ENCODE measurements at places on chromosomes 6 and 20. TPM values are rescaled to one million over a fixed set of nuclear protein-coding genes. Genes with fewer than 3 reads are reported as not detected.

- DNase-seq, result no peak
These were observed 14.1 kb downstream of the CDYL start for GRCh38 chr6:4790158-4790899.

GRCh38 chr20:60034231-60035110 lies 76.2 kb downstream of the CDH26 start:
- no peak for DNase-seq

GRCh38 chr6:158771399-158772152 lies 47.6 kb downstream of the EZR start:
- DNase-seq, result no peak

Gene IP6K3
- 3.3 TPM for polyA plus RNA-seq

- DNase-seq, result no peak
These were observed 101.0 kb upstream of the MAP3K7 start for GRCh38 chr6:90687775-90688380.

DNA sequence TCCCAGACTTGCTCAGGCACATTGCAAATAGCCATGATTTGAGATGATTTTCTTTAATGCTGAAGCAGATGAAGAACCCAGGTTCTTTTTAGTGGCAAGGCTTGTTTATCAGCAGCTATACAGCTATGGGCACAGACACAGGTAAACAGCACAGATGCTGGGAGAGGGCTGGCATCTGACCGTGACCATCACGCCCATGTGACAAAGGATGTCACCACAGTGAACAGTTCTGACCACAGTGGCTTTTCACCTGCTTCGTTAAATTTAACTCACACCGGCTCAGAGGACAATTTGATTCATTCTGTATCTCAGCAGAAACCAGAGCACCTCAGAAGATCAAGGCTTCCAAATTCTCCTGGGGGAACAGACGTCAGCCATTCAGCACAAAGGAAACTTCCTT lies 142.6 kb downstream of the CDH26 start:
- no peak for DNase-seq

DNA sequence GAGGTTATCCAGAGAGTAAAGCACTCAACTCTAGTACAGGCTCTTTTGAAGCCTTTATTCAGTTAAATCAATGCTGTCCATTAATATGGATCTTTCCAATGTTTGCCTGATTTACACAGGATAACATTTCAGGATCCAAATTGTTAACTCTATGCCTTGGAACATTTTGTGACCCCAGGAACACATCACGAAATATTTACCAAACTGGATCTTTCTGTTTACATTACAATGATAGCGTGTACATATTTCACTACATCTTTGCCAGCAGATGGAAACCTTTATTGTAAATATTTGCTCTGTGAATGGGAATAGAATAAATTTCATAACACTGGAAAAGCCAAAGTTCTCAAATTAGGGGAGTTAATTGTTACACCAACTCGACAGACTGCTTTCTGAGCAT lies 23.5 kb downstream of the BPIFA2 start:
- no peak for DNase-seq

Gene PRR18
- polyA plus RNA-seq, result 0.29 TPM

Gene BAK1
- 16.7 TPM for polyA plus RNA-seq

- no peak for DNase-seq
These were observed 443.7 kb downstream of the GJA1 start for GRCh38 chr6:121879149-121879548.

Gene VSX1
- polyA plus RNA-seq, result 0.10 TPM

Gene CCN6
- polyA plus RNA-seq, result 0.55 TPM

DNA sequence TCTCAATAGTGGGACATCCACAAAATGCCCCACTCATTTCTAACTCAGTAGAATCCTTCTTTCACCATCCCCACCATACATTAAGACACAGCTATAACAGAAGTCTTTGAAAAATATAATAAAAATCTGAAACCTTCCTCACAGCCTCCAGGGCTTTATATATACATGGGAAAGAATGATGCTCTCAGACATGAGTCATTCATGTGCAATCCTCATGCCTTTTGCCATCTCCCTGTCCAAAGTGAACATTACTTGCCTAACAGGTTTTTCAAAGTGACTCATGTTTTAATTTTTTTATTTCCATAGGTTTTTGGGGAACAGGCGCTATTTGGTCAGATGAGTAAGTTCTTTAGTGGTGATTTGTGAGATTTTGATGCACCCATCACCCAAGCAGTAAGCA lies 162.7 kb downstream of the RALGAPA2 start:
- no peak for DNase-seq

- DNase-seq, result no peak
These were observed 153.6 kb downstream of the GMPR start for GRCh38 chr6:16392010-16392409.

Gene SLC24A3
- polyA plus RNA-seq, result 8.7 TPM

DNA sequence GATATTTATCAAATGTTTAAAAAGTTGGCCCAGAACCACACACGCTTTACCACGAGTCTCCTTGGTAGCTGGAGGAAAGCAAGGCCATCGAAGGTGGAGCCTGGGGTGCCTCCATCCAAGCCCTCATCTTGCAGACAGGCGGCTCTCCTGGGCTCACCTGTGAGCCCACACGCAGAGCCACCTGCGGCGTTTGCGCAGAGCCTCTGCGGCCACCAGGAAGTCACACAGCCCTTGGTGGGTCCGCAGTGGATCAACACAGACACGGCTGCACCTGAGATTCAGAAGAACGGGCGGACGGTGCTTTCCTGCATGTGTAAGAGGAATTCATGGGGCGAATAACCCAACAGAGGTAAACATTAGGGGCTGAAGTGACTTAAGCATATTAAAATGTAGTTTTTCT lies 24.5 kb upstream of the SMOC2 start:
- DNase-seq, result no peak

GRCh38 chr20:17229256-17229655 lies 2.4 kb downstream of the PCSK2 start:
- DNase-seq, result no peak

Gene TRMT6
- polyA plus RNA-seq, result 11.3 TPM

DNA sequence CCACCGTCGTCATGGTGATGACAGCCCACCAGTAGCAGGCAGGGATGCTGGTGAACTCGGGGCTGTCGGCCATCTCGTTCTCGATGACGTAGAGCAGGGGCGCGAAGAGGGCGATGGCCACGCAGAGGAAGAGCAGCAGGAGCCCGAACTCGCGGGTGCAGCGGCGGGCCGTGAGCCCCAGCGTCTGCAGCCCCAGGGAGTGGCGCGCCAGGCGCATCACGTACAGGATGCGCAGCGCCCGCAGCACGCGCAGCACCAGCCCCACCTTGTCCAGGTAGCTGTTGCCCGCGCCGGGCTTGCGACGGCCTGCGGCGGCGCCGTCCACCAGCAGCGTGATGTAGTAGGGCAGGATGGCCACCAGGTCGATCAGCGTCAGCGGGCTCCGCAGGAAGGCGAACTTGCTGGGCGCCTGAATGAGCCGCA lies 18.6 kb downstream of the KCNG1 start:
- no peak for DNase-seq

DNA sequence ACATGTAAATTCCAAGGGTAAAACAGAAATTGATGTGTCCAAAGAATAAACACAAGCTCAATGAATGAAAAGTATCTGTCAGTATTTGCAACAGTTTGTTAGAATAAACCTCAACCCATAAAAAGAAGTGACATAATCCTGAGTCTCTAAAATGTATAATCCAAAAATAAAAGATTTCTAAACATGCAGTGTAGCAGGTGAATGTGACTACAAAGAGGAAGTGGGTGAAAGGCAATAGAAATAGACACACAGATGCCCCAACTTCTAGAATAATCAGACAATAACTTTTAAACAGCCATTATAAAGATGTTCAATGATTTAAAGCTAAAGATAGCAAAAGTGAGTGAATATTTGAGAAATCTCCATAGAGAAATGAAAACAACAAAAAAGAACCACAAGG lies 1009.2 kb upstream of the GJE1 start:
- DNase-seq, result no peak

GRCh38 chr6:106692112-106692818 lies 62.9 kb downstream of the QRSL1 start:
- DNase-seq, result peak; percentile 16

Gene ZC2HC1B
- polyA plus RNA-seq, result not detected

DNA sequence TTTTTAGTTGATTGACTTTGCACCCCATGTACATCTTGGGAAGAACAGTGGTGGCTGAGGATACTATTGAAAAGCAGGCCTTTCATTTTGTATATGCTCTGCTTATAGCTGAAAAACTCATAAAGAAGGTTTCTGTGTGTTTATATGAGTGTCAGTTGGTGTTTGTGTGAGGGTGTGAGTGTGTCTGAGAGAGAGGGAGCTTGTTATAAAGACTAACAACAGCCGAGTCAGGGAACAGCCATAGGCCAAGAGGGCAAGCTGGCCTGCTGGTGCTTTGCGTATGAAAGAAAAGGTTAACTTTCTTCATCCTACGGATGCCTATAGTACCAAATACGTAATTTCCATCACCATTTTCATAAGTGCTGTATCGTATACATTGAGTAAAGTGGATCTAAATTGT lies 88.3 kb downstream of the MTHFD1L start:
- no peak for DNase-seq

- DNase-seq, result no peak
These were observed 12.8 kb upstream of the MTFR2 start for GRCh38 chr6:136262940-136263339.

DNA sequence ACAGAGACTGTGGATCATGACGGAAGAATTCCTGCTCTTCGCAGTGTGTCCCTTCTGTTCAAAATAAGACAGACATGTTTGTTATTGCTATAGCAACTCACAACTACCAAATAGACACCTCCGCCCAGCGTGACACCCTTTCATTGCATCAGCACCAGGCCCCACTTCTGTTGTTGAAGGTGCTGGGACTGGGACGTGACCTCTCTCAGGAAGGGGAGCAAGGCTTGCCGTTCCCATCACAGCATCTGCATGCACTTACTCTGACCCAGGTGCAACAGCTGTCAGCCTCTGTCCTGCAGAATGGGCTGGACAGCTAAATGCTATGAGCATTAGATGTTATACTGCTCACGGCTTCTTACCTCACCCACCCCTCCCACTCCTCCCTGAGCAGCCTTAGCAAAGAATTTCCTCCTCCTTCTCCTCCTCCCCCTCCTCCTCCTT lies 94.1 kb downstream of the DACT2 start:
- no peak for DNase-seq

- DNase-seq, result no peak
These were observed 130.0 kb upstream of the BMP5 start for GRCh38 chr6:56005426-56005825.

DNA sequence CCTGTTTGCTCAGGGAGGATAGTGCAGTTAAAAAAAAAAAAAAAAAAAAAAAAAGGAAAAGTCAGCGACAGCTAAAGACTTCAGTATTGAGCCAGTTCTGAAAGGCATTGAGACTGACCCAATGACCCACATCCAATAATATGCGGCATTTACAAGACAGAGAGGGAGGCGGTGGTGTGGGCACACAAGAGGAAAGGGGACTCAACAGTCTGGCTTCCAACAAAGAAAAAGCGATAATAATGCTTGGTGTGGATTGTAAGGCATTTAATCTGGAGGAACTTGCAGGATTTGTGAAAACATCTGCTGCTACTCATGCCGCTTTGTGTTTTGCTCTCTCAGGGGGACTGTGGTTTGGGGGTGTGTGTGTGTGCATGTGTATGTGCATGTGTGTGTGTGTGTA lies 784.3 kb upstream of the CHD6 start:
- DNase-seq, result no peak

DNA sequence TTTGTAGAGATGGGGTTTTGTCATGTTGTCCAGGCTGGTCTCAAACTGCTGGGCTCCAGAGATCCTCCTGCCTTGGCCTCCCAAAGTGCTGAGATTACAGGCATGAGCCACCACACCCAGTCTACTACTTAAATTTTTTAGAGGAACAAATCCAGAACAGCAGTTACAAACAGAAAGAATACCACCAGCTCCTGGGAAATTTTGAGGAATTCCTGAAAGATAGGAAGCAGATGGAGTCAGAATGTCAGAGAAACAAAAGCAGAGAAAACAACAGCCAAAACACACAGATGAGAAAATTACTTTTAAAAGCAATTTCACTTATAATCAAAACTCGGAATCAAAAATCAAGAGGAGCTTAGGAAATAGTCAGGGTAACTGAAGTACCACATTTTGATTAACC lies 543.3 kb upstream of the MARCKS start:
- no peak for DNase-seq

DNA sequence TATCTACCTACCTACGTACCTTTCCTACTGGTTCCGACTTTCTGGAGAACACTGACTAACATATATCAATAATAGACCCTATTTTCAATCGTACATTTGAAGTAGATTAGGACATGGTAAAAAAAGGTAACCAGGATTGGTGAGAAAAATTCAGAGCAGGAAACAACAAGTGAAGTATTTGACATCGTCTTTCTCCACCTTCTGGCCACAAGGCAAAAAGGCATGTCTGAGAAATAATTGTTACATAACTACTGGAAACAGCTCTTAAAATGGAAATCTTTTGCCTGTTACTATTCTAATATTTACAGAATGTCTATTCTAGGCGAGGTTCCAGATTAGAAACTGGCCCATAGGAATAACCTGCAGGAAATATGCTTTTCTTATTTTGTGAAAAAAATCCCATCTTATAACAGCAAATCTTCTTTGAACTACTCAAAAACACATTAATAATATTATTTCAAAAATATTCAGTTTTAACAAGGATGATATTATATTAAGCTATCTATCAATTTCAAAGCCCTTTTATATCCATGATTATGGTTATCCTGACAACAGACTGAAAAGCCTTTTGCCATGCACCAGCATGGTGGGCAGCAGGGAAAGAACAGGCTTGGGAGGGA lies 80.8 kb downstream of the RCAN2 start:
- peak; percentile 29 for DNase-seq

Gene SLC17A2
- polyA plus RNA-seq, result not detected

- DNase-seq, result no peak
These were observed 123.0 kb downstream of the SOBP start for GRCh38 chr6:107612762-107613415.

GRCh38 chr6:169310983-169311382 lies 57.3 kb upstream of the THBS2 start:
- DNase-seq, result no peak

DNA sequence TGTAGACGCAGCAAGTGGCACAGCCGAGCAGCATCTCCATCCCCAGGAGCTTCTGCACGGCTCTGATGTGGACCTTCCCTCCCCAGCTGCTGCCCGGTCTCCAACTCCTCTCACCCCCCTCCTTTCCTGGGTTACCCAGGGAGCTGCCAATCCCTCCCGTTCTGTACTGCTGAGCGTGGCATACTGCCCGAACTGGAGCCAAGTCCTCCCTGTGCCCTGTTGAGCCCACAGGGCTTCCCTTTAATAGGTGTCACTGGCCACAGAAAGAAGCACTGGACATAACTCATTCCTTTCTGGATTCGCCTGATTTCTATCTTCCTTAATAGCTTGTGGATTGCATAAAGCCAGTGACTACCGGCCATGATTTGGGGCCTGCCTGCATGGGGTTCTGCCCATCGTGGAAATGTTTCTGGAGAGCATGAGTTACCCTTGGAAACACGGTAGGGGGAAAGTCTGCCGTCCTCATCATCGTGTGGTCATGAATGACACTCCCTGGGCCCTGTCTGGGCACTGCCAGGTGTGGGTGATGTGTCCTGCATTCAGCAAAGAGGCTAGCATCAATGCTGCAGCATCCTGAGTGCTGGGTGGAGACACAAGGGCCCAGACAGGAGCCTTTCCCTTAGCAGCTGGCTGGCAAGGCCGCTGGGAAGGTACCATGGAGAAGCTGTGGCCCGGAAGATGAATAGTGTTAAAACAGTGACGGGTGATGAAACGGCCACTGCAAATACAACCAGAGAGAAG lies 189.7 kb downstream of the SYNDIG1 start:
- no peak for DNase-seq

- DNase-seq, result no peak
These were observed 15.6 kb downstream of the GABRR2 start for GRCh38 chr6:89299466-89299850.
